GM23248 (cell line): ENCODE measurements at places on chromosomes 6 and 20.

DNA sequence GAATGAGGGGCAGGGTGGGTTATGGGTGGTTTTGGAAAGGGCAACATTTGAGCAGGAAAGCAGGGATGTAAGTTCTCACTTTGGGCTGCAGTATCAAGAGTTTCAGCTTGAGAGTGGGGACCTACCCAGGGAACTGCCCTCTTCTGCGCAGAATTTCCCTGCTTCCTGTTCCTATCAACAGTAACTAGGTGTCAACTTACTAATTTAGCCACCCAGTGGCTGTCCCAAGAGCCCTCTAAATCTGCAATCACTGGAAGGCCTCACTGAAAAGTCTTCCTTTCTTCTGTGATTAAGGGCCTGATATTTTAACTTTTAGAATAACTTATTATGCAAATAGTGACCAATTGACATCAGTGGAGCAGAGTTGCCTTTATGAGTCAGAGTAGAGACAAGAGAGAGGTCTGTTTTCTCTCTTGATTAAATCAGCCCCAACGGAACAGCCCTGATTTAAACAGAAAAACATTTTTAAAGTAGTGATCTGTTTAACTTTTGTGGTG, 118.2 kb upstream of the RIPOR2 start:
- DNase-seq = peak; percentile 82

GRCh38 chr20:48359692-48360341, 468.0 kb downstream of the PREX1 start:
- no peak for DNase-seq

DNA sequence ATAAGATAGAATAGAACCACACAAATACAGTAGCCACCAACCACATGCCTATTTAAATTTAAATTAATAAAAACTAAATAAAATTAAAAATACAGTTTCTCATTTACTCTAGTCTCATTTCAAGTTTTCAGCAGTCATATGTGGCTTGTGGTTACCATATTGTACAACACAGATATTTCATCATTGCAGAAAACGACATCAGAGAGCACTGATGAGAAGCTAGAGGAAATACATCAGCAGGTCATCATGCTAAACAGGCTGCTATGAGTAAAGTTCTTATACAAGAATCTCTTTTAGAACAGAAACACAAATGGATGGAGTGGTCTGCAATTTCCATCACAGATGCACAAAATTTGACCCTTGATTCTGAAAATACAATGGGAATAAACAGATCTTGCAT, 36.6 kb downstream of the TBC1D32 start:
- DNase-seq = peak; percentile 13

DNA sequence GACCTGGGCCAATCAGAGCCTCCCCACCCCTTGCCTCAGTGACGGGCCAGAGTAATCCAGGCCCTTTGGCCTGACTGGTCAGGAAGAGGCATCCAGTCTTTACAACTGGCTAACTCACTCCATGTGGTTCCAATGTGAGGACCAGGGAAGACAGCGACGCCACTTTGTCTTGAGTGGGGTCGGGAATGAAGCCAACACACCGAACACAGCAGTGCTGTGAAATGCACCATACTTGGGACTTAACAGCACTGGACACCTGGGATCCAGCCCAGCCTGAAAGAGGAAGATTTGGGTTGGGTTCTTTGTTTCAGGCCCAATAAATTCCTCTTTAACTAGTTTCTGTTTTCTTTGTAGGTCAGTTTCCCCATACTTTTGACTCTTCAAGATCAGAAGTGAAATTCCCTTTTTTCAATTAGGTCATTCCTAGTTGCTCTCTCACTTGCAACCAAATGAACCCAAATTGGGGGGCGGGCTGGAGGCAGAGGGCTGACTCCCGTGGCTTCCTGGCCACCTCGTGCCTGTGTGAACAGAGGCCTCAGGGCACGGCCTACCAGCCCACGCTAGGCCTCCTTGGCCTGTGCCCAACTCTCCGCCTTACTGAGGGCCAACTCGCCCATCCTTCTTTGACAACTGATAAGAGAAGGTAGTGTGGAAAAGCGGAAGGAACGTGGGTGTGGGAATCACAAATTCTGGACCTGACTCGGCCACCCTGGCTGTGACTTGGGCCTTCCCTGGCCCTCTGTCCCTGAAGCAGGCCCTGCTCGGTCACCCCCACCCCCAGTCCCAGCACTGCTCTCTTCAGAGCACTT, 17.1 kb downstream of the SULF2 start:
- DNase-seq = no peak

GRCh38 chr6:117531346-117531745, 48.9 kb downstream of the DCBLD1 start:
- DNase-seq = peak; percentile 60

GRCh38 chr20:24692446-24693200, 223.2 kb downstream of the SYNDIG1 start:
- DNase-seq = no peak

GRCh38 chr20:53865901-53866793, 204.2 kb downstream of the BCAS1 start:
- DNase-seq = peak; percentile 65

DNA sequence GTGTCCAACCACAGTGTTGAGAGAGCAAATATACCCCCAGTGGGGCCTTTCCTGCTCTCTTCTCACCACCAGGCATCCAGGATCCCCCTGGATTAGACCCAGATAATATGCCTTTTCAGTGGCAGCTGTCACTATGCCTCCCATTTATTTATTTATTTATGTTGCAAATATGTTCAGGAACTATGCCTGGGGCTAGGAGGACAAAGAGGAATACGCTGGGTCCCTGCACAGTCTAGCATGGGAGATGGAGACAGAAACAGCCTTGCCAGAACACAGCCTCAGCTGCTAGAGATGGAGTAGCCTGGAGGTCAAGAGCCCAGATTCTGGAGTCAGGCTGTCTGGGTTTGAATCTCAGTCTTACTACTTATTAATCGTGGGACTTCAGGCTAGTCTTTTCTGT, 74.6 kb upstream of the LRFN2 start:
- DNase-seq = no peak

GRCh38 chr6:71197267-71197666, 91.3 kb upstream of the OGFRL1 start:
- peak; percentile 5 for DNase-seq

- DNase-seq = peak; percentile 73
Observed at GRCh38 chr6:40950986-40951698, 87.9 kb downstream of the UNC5CL start.

DNA sequence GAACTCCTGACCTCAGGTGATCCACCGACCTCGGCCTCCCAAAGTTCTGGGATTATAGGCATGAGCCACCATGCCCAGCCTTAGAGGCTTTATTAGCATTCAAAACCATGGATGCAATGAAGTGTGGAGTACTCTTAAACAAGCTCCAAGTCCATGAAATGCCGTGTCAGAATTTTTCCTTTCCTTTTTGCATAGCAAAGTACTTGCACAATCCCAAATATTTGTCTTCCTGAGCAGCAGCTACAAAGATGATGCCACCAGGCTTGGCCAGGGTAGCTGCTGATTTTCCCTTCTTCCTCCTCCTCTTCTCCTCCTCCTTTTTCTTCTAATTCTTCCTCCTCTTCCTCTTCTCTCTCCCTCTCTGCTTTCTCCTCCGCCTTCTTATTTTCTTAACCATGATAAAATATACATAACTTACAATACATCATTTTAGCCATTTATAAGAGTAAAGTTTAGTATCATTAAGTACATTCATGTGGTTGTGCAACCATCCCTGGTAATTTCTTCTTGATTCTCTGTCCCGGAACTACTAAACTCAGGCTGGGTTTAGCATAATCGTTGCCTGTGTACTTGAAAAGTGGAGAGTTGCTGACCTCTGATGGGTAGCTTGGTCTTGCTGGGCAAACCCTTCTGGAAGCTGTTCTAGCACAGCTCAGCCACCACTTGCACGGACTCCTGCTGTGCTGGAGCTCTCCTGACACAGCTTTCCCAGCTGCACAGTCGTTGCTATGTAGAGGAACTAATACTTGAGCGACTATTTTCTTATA, 20.3 kb downstream of the MUCL3 start:
- DNase-seq = peak; percentile 67

- DNase-seq = no peak
Observed at GRCh38 chr20:24388828-24389380, 80.5 kb upstream of the SYNDIG1 start.

DNA sequence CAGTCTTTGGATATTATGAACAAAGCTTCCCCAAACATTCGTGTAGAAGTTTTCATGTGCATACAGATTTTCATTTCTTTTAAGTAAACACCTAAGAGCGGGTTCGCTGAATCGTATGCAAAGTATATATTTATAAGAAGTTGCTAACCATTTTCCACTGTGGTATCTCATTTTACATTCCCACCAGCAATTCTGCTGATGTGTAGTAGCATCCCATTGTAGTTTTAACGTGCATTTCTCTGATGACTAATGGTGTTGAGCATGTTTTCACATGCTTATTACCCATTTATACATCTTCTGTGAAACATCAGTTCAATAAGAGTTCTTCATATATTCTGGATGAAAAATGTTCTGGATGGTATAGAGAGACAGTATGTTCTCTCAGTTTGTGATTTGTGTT, 97.4 kb downstream of the IYD start:
- DNase-seq = no peak

DNA sequence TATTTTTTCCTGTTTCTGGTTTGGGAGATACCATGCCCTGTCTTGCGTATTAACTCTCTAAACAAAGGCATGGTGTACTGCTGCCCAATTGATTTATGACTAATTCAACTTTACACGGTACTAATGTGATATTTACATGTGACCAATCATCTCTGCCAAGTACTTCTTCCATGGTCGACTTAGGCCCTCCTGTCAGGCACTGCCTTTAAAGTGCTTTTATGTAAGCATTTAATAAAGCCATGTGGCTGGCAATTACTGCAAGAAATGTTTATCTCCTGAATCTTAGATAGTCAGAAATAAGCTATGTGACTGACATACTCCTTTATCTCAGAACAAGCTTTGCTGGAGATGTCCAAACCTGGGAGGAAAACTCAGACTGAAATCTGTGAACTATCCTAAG, 323.4 kb downstream of the BTBD3 start:
- no peak for DNase-seq

DNA sequence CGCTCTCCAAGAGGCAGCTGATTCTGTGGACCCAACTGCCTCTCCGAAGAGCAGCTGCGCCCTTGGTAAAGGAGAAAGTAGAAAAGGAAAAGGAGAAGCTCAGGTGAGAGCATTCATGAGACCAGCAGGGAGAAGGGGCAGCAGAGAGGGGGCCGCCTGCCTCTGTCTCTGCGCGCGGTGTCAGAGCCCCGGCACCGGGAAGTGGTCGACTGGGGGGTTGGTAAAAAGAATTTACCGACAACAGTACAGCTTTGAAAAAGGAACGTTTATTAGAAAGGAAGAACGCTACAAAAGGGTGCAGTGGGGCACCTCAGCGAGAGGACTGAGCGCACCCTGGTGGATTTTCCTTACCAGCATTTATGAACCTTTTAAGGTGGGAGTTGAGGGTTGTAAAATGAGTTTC, 61.9 kb downstream of the GPR6 start:
- DNase-seq = peak; percentile 11

GRCh38 chr6:69895396-69895795, 29.0 kb downstream of the COL19A1 start:
- DNase-seq = no peak

DNA sequence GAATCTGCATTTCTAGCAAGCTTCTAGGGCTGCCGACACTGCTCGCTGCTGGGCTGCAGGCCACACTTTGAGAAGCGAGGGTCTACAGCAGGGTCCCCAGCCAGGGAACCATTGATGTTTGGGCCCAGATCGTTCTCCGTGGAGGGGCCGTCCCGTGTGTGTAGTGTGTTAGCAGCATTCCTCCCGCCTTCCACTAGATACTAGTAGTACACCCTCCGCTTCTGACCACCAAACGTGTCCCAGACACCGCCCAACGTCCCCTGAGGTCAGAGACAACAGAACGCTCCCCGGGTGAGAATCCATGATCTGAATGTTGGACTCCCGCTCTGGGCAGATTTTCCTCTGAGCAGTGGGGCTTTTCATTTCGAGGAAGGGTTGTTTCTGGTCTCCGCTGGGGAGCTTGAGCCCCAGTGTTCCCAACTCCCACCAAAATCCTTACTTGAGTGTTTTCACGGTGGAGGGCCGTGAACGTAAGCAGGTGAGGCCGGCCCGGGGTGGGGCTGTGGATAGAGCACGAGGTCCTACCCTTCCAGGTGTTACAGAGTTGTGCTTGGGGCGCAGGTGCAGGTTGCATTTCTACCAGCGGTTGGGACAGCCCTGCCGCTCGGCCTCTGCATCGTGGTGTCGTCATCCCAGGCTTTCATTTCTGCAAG, 124.6 kb downstream of the SYCP2 start:
- DNase-seq = no peak

DNA sequence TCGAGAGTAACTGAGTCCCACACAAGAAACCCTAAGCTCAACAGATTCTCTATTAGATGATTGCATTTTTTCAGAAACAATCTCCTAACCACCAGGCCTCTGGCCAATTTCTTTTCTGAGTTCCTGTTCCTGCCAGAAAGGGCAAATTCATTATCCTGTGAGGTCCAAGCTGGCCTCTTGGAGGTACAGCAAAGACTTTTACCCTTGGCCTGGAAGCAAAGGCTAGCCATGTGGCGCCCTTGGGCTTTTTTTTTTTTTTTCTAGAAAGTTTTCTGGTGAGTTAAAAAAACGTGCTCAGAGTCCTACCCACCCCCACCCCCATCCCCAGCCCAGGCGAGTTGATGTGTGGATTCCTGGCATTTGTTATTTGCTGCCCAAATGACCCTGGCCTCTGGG, 59.0 kb upstream of the EEF1A1 start:
- DNase-seq = peak; percentile 92

DNA sequence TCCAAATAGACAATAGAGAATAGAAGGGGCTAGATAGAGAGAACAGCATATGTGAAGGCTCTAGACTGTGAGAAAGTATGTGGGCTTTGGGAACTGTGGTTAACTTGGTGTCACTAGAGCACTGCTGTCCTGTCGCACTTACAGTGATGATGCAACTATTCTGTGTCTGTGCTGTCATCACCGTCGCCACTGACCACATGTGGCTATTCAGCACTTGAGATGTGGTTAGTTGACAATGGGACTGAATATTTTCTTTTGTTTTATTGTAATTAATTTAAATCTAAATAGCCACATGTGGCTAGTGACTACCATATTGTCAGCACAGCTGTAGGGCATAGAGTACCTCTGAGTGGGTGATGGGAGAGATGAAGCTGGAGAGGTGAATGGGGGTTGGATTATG, 39.0 kb upstream of the IFNGR1 start:
- DNase-seq = no peak

DNA sequence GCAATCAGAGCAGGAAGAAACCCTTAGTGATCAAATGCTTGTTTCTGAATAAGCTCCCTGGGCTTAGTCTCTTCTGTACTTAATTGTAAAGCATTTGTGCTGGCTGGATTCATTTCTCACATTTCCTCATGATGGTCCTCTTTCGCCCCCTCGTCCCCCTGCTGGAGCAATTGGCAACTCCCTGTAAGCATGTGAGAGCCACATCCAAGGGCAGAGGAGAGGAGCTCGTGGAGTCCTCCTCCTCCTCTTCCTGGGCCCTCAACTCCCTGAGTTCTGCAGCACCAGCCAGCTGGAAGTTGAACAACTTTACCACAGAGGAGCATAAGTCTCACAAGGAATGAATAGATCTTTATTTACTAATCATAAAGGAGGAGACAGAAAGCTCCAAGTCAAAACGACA, 12.6 kb downstream of the ANKEF1 start:
- DNase-seq = peak; percentile 4

DNA sequence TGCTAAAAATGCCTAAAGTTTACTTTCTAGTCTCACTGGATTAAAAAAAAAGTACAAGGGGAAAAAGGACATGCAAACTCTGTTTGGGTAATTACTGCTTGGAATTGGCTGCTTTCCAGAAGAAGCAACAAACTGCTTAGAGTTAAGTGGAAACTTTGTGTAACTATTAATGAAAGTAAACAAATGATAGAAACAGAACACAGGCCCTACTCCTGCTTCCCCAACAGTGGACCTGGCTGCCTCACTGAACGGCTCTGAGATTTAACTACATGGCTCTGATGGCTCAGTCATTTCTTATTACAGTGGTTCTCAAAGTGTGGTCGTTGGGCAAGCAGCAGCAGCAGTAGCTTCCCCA, 108.5 kb downstream of the MAN1A1 start:
- peak; percentile 25 for DNase-seq
